ENCODE measurements at places on chromosomes 4 and X. TPM values are rescaled to one million over a fixed set of nuclear protein-coding genes. Genes with fewer than 3 reads are reported as not detected.

PF4V1 gene
- 0.42 TPM for polyA plus RNA-seq

TCEAL8 gene
- polyA plus RNA-seq: 144 TPM

ASMTL gene
- 37.1 TPM for polyA plus RNA-seq

RPS3A gene
- polyA plus RNA-seq: 4,366 TPM

PALLD gene
- 246 TPM for polyA plus RNA-seq

CRMP1 gene
- 51.4 TPM for polyA plus RNA-seq

VGLL1 gene
- polyA plus RNA-seq: 6.8 TPM

UCP1 gene
- not detected for polyA plus RNA-seq

TLL1 gene
- polyA plus RNA-seq: 2.7 TPM

MAGEB1 gene
- polyA plus RNA-seq: not detected

SRPK3 gene
- 2.0 TPM for polyA plus RNA-seq

SMIM31 gene
- polyA plus RNA-seq: 0.41 TPM

CENPVL3 gene
- 1.7 TPM for polyA plus RNA-seq

RGN gene
- 34.2 TPM for polyA plus RNA-seq

- no peak for DNase-seq
Observed at GRCh38 chr4:10965196-10965595, 280.6 kb upstream of the CLNK start.

GRCh38 chr4:932713-933070 is 432 bp downstream of the TMEM175 start:
- no peak for DNase-seq

- DNase-seq: no peak
Observed at GRCh38 chrX:72526534-72527508, 45.8 kb downstream of the HDAC8 start.

DNA sequence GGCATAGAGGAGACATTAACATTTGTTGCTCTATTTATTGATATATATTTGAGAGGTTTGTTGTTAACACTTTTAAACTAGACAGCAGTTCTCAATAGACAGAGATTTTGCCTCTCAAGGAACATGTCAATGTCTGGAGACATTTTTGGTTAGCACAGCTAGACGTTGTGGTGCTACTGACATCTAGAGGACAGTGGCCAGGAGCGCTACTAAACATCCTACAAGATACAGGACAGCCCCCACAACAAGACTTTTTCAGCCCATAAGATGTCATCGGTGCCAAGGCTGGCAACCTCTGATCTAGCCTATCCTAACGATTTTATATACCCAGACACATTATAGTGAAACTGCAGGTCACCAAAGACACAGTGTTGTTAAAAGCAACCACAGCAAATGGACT is 18.4 kb upstream of the CTSO start:
- no peak for DNase-seq

- no peak for DNase-seq
Observed at GRCh38 chr4:153728660-153729059, 31.2 kb downstream of the RNF175 start.

DNA sequence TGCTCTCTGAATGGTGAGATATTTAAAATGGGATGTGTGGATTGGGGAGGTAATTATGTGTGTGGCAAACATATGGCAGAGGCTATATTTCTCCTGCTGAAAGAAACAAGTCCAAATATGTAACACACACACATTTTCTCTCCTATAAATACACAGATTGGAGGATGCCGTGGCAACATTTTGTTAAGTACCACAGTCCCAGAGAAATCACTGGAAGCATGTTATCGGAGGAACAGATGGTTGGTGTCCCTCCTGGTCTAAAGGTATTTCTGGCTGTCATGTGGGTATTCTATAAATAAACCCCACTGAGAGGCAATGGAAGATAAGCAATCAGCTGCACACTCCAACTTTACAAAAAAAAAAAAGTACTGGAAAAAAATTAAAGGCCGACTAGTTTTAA is 528.3 kb upstream of the BOD1L1 start:
- DNase-seq: no peak

DNA sequence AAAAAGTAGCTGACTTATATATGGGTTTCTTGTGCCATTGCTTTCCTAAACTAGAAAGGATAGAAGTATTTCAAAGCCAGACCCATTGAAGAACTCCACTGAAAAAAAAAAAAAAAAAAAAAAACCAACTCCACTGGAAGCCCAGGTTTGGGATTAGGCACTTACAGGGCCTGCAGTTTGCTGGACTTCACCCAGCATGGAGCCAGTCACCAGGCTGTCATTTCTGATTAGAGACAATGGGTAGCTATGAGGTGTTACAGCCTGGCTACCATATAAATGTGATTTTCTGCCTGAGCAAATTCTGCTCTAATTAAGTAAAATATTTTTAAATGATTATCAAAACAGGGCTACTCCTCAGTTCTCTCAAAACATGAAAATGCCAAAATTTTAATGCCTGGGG is 49.5 kb downstream of the HS6ST2 start:
- DNase-seq: no peak

- no peak for DNase-seq
Observed at GRCh38 chrX:104864296-104864695, 298.3 kb downstream of the IL1RAPL2 start.

DNA sequence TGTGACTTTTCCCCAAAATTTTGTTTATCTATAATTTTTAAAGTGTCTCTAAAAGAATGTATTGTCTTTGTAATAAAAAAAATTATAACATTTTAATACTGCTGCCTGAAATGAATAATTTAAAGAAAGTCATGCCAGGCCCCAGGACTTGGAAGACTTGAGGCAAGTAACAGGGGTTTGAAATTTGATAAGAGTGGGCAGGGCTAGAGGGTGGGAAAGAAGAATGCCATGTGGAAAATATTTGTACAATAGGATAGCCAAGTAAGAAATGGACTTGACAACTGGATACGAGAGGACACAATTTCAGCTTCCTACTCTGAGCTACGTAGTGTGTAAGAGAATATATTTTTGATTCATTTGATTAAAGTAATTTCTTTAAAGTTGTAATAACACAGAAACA is 36.9 kb upstream of the ANKRD50 start:
- DNase-seq: no peak

GRCh38 chr4:57850141-57850540 is 740.0 kb upstream of the IGFBP7 start:
- DNase-seq: no peak

- no peak for DNase-seq
Observed at GRCh38 chr4:151688003-151688784, 72.6 kb downstream of the GATB start.

DNA sequence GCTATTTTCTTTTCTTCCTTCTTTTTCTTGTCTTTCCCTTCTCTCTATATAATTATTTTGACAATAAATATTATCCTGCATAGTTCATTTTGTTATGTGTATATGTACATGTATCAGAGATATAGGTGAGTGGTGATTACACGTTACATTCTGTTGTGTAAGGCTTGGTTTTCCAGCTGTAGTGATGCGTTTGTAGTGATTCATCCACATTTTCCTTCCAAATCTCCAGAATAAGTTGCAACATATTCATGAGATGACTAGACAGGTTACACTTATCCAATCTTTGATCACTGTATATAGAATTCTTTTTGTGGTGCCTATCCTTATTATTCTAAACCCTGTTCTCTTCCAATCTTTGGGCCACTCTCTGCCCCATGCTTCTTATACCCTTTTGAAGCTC is 540.2 kb downstream of the GBA3 start:
- no peak for DNase-seq

DNA sequence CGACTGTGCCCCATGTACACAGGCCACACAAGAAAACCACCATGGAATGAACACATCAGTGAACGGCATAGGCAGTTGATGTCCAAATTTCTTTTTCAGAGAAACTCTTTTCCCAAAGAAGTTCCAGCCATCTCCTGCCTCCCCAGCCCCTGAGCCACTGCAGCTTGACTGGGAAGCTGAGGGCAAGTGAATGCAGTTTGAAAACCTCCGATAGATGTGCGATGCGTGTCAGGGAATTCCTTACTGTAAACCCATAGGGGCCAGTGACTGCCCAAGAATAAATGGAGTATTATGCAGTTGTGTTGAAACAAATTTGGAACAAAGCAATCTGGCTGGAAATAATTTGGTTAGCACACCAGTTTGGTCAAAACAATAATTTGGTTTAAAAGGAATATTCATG is 72.1 kb downstream of the ENPP6 start:
- no peak for DNase-seq

DNA sequence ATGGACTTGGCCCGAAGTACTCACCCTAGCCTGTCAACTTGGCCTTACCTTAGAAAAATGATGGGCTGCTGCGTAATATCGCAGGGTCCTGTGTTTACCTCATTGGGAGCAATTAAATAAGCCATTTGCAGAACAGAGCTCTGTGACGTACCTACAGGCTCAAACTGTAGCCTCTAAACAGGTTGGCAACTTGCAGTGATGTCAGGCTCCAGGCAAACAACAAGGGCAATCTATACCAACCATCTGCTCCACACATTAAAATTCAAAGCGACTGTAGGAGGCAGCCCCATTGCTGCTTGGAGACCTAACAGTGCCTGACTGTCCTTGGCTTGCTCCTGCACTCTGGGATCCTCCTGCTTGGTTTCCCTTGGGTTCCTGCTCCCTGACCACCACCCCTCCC is 17.2 kb downstream of the VGLL1 start:
- DNase-seq: no peak

DNA sequence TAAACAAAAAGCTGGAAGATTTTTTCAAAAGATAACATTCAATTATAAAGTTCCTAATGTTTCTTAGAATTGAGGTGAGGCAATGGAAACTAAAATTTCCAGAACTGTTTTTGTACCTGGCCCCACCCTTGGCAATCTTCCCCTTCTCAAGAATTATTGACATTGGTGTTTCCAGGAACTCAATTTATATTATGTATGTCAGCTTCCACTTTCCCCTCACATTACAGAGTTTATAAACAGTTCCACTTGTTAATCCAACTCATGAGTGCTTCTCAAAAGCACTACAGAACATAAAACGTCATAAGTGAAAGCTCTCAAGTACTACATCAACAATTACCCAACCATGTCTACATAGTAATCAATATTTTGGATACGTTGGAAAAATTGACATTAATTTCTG is 107.4 kb downstream of the FAM13A start:
- DNase-seq: no peak

DNA sequence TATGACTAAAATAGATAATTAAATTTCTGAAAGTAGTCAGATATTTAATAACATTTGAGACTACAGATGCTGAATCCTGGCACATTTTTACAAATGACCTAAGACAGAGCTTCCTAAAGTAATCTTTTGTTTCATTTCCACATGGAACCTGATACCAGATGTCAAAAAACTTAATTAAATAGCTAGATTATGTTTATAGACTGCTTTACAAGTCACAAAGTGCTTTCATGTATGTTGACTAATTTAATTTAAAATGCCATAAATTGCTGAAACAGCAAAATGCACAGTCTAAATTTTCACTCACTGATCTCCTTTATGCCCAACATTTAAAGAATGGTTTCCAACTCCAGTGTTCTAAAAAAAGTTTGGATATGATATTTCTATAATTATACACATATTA is 299.1 kb upstream of the TBX22 start:
- no peak for DNase-seq

- no peak for DNase-seq
Observed at GRCh38 chr4:173318240-173318639, 15.9 kb downstream of the HMGB2 start.

GRCh38 chrX:74890676-74891430 is 34.4 kb downstream of the NEXMIF start:
- DNase-seq: no peak

DNA sequence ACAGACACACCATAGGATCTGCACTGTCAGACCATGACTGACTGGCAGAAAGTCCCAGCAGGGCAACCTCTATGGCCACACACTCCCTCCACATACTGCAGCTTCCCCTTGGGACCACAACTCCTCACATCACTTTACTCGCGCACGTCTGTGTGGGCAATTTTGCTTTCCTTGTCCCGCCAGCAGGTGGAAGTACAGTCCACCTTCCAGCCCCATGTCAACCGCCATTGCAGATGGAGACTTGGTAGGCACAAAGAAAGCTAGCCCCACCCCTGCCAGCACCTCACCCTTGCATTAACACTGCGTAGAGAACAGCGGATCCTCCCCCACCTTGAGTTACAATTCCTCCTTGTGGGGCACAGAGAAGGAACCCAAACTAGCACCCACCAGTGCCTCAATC is 74.4 kb upstream of the NAP1L2 start:
- no peak for DNase-seq

DNA sequence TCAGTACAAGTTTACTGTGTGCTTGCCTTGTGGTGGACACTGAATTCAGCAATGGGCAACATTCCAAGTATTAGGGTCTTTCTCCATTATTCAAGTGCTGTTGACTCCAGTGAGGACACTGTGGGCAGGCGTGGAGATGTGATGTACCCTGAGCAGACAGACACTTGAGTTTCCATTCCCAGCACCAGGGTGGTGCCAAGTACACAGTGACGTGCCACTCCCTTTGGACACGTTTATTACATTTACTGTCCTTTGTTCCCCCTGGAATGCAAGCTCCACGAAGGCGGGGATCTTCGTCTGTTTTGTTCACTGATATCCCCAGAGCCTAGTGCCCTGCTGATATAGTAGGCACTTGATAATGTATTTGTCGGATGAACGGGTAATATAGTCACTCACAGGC is 130.6 kb upstream of the STX18 start:
- no peak for DNase-seq

DNA sequence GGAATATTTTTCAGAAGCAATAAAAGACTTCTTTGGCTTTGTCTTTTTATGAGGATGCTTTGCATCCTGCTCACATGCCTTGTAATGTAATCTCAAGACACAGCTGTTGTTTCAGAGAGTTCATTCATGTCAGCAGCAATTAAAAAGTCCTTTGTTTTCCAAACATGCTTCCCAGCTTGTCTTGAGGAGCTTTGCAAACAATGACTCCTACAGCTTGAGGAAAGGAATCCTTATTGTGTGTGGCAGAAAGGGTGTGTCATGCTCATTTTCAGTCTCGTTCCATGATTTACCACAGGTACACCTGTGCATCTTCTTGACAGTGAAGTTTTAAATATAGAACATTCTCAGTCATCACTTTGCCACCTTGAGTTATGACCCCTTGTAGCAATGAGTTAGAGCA is 139.2 kb upstream of the AADAT start:
- peak; percentile 16 for DNase-seq

GRCh38 chr4:7831330-7831729 is 108.3 kb downstream of the AFAP1 start:
- no peak for DNase-seq

DNA sequence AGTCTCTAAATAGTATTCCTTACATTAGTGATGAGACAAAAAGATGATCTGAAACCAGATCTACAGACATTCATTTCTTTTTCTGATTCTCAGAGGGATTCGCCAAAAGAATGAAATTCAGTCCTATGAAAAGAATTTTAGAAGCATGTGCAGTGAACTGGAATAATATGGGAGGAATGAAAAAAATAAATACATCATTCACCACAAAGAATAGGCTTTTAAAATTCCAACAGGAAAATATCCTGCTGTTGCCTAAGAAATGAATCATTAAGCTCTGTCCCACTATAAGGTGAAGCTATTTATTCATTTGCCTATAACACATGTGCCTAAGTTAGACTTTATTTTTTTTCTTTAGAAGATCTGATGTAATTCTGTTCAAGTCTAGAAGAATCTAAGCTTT is 165.9 kb downstream of the IL15 start:
- DNase-seq: no peak

- no peak for DNase-seq
Observed at GRCh38 chr4:8165374-8165896, 6.8 kb upstream of the ABLIM2 start.

All from right renal pelvis (tissue), 4 donors.